ENCODE measurements at places on chromosomes 2 and 18. TPM values are rescaled to one million over a fixed set of nuclear protein-coding genes. Genes with fewer than 3 reads are reported as not detected.

EVX2 gene
- total RNA-seq: not detected

BBS5 gene
- 7.3 TPM for total RNA-seq

DSEL gene
- total RNA-seq: 108 TPM

CERKL gene
- total RNA-seq: not detected

ANKRD30B gene
- 2.7 TPM for total RNA-seq

TMEM127 gene
- total RNA-seq: 18.6 TPM

TM4SF20 gene
- total RNA-seq: 0.57 TPM

BCL11A gene
- total RNA-seq: 0.09 TPM
